ENCODE measurements at places on chromosomes 5 and 9. TPM values are rescaled to one million over a fixed set of nuclear protein-coding genes. Genes with fewer than 3 reads are reported as not detected.

DNA sequence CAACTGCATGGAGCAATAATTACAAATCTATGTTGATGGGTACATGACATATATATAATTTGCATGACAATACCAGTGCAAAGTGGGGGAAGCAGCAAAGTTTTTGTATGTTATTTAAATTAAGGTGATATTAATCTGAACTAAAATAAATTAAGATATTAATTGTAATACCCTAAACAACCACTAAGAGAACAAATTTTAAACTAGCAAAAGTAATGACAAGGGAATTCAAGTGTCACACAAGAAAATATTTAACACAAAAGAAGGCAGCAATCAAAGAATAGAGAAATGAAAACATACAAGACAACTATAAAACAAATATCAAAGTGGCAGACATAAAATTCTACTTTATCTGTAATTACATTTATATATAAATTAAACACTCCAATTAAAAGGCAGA lies 2003.4 kb downstream of the MAT2B start:
- DNase-seq = no peak
- H3K27ac ChIP-seq = no peak overlapping the region
- H3K36me3 ChIP-seq = no peaks in the 10 kb centered on the region
- no peak overlapping the region for H3K4me3 ChIP-seq
- no peaks in the 10 kb centered on the region for H3K27me3 ChIP-seq
- H3K4me1 ChIP-seq = no peaks in the 10 kb centered on the region

- DNase-seq = no peak
- no peaks in the 10 kb centered on the region for H3K4me1 ChIP-seq
- H3K36me3 ChIP-seq = no peaks in the 10 kb centered on the region
- H3K4me3 ChIP-seq = no peak overlapping the region
Observed at GRCh38 chr5:58827463-58827862, 244.6 kb downstream of the RAB3C start.

The MEIKIN gene
- not detected for total RNA-seq

DNA sequence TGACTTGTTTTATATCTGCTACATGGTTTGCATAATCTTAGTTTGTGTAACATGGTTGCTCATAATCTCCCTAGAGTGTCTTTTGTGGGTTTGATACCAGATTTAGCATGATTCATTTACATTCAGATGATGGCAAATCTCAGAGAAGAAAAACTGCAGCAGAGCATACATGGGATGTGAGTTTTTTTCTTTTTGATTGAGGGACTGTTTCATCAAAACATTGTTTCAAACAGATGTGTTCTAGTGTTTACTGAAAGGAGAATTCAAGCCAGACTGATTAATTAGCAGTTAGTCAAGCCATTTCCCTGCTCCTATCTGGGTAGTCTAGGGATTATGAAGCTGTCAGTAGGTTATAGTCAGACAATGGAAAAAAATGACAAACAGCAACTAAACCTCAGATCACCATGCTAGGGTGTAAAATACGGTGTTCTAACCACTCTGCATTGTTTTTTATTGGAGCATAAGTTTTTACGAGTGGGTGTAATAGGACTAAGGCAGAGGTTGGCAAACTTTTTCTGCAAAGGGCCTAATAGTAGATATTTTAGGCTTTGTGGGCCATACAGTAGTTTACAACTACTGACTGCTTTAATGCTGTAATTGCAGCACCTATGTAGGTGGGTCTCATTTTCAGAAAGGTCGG lies 10.5 kb upstream of the GDNF start:
- H3K27me3 ChIP-seq = peaks cover 18% of the 10 kb centered on the region
- H3K4me1 ChIP-seq = no peaks in the 10 kb centered on the region
- no peak overlapping the region for H3K4me3 ChIP-seq
- DNase-seq = no peak
- no peaks in the 10 kb centered on the region for H3K36me3 ChIP-seq

All from activated CD4-positive, alpha-beta T cell treated with anti-CD3 and anti-CD28 coated beads, Interleukin-2, amount 10 ng/mL, durations not matched to agents 24 days and 14 days (primary cell).